Activated CD8-positive, alpha-beta T cell treated with anti-CD3 and anti-CD28 coated beads, Interleukin-2, amount 10 ng/mL, durations not matched to agents 7 days and 5 days (primary cell): ENCODE measurements at places on chromosomes 5 and 9. TPM values are rescaled to one million over a fixed set of nuclear protein-coding genes. Genes with fewer than 3 reads are reported as not detected.

- no peaks in the 10 kb centered on the region for H3K27me3 ChIP-seq
- no peaks in the 10 kb centered on the region for H3K36me3 ChIP-seq
- H3K4me3 ChIP-seq = no peak overlapping the region
- H3K27ac ChIP-seq = no peak overlapping the region
- no peaks in the 10 kb centered on the region for H3K4me1 ChIP-seq
- DNase-seq = no peak
Observed at GRCh38 chr5:170846416-170846815, 15.4 kb upstream of the RANBP17 start.

The NUTM2F gene
- not detected for total RNA-seq

- no peaks in the 10 kb centered on the region for H3K4me1 ChIP-seq
- H3K4me3 ChIP-seq = no peak overlapping the region
- H3K27ac ChIP-seq = no peak overlapping the region
- H3K36me3 ChIP-seq = peaks cover 69% of the 10 kb centered on the region
Observed at GRCh38 chr9:2109069-2109650, 94.0 kb downstream of the SMARCA2 start.

DNA sequence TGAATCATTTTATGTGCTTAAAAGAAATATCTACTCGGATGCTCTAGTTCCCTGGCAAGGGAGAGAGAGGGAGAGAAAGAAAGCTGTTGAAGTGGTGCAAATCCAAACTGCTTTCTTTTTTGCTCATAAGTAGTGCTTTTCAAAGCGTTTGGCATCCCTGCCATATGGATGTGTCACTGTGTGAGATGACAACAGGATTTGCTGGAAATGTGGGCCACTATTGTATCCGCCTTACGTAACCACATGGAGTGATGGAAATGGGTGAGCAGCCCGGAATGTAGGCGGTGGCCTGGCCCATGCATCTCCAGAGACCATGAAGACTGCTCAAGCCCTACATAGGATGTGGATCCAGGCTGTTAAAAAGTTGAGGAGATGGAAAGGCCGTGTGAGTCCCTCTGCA, 30.8 kb downstream of the TJP2 start:
- DNase-seq = no peak
- no peaks in the 10 kb centered on the region for H3K27me3 ChIP-seq
- H3K36me3 ChIP-seq = no peaks in the 10 kb centered on the region
- H3K4me1 ChIP-seq = peaks cover 5% of the 10 kb centered on the region
- no peak overlapping the region for H3K27ac ChIP-seq
